Activated CD4-positive, alpha-beta T cell treated with anti-CD3 and anti-CD28 coated beads, Interleukin-2, amount 50 U/mL, for 1 hour (primary cell): ENCODE measurements at places on chromosomes 13 and 19.

DNA sequence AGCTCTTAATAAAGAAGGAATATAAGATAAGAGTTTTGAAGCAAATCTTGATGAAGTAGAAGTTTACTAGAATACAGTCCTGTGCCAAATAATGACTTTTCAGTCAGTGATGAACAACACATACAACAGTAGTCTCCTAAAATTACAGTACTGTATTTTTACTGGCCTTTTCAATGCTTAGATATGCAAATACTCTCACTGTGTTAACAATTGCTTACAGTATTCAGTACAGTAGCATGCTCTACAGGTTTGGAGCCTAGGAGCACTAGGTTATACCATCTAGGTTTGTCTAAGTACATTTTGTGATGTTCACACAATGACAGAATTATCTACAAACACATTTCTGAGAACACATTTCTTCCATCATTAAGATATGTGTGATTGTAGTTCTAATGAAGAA lies 316.7 kb upstream of the KLHL1 start:
- no peak for DNase-seq

- no peak for DNase-seq
Observed at GRCh38 chr19:38145623-38146022, 78.4 kb downstream of the DPF1 start.

GRCh38 chr13:43058318-43058674 lies 34.9 kb downstream of the DNAJC15 start:
- peak; percentile 12 for DNase-seq

DNA sequence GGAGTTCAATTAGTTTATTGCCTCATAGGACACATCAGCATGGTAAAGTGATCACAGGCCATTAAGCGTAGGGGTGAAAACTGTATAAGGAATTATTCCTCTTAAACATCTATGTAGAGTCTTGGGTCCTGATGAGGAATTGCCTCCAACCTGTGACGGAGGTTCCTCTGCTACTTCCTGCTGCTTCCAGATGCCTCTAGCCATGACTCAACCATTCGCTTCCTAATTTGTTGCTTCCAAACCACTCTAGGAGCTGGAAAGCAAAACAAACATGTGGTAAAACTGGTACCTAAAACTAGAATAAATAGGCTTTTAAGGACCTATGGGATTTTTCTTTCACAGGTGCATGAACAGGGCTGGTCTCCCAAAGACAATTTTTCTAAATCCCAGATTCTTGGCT lies 253.8 kb downstream of the KLF12 start:
- no peak for DNase-seq
